ENCODE measurements at places on chromosomes 6 and 20.

DNA sequence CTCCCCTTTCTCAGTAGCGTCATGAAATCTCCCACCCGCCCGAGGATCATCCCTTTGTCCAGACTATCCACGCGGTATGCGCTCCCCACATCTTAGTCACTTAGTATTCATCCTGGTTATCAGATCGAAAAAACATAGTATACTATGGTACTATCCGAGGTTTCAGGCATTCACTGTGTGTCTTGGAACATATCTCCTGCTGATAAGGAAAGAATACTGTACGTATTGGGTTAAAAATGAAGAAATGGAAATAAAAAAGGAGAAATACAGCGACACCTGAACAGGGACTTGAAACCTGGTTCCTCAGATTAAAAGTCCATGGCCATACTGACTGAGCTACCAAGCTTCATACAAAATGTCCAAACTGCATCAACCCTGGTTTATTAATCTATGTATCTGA, 14.0 kb downstream of the HMGN4 start:
- DNase-seq = no peak

GRCh38 chr6:136186363-136186762, 63.7 kb downstream of the MTFR2 start:
- no peak for DNase-seq

DNA sequence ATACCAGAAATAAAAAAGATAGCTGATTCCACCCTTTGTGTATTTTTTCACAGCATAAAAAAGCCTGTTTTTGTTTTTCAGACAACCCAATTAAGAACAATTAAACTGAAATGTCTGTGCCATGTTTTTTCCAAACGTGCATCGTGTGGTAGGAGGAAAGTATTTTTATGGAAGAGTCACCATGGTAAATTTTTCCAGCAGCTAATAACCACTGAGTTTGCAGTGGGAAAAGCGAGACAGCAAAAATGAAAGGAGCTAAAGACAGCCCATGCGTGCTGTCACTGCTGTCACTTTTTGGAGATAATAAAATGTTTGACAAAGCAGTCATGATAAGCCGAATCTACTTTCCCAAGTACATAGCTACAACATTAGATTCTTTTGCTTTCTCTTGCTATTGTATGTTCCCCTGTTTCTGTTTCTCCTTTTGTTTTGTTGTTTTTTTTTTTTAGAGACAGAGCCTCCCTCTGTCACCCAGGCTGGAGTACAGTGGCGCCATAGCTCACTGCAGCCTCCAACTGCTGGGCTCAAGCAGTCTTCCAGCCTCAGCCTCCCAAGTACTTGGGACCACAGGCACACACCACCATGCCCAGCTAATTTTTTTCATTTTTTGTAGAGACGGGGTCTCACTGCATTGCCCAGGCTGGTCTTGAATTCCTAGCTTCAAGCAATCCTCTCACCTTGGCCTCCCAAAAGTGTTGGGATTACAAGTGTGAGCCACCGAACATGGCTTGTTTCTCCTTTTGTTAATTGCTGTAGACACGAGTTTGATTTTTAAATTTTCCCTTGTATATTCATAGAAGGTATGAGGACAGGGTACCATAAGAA, 261.3 kb downstream of the TMEM242 start:
- no peak for DNase-seq

- no peak for DNase-seq
Measured at GRCh38 chr6:25635886-25636317, 16.1 kb upstream of the SCGN start.

- DNase-seq = no peak
Measured at GRCh38 chr6:148144917-148145521, 197.6 kb upstream of the SASH1 start.

DNA sequence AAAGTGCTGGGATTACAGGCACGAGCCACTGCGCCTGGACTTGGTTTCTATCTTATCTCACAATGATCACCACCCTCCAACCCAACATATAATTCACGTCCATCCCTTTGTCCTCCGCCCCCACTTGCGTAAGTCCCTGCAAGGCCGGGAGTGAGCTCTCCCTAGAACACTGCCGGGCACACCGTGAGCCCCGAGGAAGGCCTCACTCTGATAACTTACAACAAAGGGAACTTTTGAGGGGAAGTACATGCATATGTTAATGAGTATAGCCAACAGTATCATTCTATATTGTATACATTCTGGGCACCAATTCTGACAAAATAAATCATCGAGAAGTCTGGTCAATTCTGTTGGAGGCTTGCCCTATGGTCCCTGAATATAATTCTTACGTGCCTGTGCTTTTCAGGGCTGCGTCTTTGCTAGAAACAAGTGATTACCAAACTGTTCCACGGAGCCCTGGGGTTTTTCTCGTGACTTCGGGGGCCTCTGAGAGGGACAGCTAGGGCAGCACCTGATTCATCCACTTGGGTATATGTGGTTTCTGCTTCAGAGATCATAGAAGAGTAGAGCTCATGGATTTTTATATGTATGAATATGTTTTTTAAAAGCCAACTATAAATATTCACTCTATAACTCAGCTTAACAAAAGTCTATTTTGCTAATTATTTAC, 469.8 kb upstream of the AGPAT4 start:
- DNase-seq = no peak

DNA sequence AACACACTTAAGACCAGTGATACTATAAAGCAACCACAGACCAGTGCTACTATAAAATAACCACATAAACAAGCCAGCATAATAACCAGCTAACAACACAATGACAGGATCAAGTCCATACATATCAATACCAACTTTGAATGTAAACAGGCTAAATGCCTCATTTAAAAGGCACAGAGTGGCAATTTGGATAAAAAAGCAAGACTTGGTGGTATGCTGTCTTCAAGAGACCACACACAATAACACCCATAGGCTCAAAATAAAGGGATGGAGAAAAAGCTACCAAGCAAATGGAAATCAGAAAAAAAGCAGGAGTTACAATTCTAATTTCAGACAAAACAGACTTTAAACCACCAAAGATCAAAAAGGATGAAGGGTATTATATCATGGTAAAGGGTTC, 19.8 kb upstream of the ELOVL4 start:
- DNase-seq = no peak

DNA sequence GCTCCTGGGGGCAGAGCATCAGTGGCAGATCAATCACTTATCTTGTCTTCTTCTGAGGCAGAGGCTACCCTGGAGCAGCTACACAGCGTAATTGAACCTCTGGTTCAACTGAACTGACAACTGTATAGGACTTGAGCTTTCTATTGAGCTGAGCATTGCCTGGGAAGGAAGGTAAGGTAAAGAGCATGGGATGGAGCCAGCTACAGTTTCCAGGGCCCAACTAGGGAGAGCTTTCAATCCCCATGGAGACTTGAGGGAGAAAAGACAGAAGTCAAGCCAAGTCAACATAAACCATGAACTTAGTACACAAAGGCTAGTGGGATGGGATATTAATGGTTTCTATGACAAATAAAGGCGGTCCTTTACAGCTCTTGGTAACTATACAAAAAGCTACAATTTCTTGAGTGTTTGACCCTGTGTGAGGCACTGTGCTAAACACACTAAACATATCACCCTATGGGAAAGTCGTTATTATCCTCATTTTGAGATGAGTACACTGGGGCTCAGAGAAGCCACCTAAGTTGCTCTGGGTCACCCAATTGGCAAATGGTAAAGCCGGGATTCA, 140.7 kb upstream of the SLC22A23 start:
- DNase-seq = no peak

DNA sequence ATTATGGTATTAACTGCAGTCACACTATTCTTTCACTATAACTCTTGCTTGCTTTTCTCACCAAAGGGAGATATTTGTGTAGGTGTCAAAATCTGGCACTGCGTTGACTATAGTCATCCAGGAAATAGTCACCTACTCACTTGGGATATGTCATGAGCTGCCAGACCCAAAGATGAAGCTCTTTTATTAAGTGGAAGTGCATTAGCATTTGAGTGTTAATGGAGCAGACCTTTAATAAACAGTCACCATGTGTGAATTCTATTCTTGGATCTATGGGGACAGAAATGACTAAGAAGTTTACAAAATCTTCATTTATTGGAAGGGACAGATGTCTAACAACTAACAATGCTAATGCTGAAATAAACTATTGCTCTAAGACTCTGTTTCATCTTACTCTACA, 130.1 kb upstream of the NEDD9 start:
- no peak for DNase-seq

DNA sequence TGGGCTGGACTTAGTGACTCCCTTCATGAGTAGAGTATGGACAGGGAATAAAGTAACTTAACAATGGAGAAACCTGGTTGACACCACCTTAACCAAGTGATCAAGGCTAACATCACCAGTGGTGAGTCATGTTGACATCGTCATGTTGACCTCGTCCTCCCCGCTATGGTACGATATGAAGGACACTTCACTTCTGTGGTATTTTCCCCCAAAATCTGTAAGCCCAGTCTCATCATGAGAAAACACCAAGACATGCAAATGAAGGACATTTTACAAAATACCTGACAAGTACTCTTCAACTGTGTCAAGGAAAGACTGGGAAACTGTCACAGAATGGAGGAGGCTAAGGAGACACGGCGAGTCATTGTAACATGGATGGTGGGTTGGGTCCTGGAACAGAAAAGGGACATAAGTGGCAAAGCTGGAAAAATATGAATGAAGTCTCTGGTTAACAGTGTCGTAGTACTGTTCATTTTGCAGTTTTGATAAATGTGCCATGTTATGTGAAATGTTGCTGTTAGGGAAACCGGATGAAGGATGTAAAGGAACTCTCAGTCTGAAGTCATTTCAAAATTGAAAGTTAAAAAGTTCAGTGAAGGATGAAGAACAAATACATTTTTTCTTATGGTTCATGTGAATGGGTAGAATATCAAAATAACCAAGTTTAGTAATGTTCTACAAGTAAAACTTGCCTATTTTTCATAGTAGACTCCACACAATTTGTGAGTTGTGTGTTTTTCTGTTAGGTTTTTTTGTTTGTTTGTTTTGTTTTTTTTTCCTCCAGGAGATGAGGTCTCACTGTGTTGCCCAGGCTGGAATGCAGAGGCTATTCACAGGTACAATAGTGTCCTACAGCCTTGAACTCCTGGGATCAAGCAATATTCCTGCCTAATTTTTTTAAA, 247.5 kb downstream of the TMEM242 start:
- DNase-seq = no peak

- DNase-seq = no peak
Measured at GRCh38 chr20:17295151-17295726, 68.4 kb downstream of the PCSK2 start.

- DNase-seq = no peak
Measured at GRCh38 chr6:169343886-169344749, 90.5 kb upstream of the THBS2 start.

DNA sequence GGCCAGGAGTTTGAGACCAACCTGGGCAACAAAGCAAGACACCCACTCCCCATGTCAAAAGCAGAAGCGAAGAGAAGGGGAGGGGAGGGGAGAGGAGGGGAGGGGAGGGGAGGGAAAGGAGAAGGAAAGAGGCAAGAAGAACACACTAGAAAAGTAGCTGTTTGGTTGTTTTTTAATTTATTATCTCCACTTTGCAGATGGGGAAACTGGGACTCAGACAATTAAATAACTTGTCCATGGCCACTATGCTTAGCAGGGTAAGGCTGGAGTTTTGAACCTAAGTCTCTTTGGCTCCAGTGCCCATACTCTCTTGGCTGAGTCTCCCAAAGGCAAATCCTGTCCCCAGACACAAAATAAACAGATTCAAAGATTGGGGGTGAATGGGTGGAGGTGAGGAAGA, 12.4 kb upstream of the GHRH start:
- DNase-seq = no peak

GRCh38 chr6:166076625-166077024, 91.0 kb downstream of the TBXT start:
- no peak for DNase-seq

GRCh38 chr6:107653861-107654394, 164.0 kb downstream of the SOBP start:
- no peak for DNase-seq

DNA sequence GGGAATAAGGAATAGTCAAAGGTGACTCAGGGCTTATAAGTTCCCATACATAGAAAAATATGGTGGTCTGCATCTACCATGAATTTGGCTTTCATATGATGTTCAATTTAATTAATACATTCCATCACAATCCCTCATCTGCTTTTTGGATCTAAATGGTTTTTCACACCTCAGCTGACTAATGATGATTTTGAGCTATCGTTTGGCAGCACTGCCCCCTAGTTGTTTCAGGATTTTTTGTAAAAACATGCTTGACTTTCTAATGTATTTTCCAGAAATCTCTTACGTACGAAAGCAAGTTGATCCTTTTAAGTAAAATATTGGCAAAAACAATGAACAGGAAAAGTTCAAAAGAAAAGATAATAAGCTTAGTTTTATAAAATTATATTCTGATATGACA, 408.6 kb upstream of the ADGRB3 start:
- no peak for DNase-seq

- no peak for DNase-seq
Measured at GRCh38 chr20:17992847-17993513, 24.2 kb downstream of the MGME1 start.

- no peak for DNase-seq
Measured at GRCh38 chr6:13465734-13466133, 21.7 kb downstream of the GFOD1 start.

Measured in stimulated activated CD4-positive, alpha-beta T cell treated with anti-CD3 and anti-CD28 coated beads, Interleukin-15, amount 100 ng/mL, for 1 hour (primary cell).